ENCODE measurements at places on chromosomes 5 and 9.

DNA sequence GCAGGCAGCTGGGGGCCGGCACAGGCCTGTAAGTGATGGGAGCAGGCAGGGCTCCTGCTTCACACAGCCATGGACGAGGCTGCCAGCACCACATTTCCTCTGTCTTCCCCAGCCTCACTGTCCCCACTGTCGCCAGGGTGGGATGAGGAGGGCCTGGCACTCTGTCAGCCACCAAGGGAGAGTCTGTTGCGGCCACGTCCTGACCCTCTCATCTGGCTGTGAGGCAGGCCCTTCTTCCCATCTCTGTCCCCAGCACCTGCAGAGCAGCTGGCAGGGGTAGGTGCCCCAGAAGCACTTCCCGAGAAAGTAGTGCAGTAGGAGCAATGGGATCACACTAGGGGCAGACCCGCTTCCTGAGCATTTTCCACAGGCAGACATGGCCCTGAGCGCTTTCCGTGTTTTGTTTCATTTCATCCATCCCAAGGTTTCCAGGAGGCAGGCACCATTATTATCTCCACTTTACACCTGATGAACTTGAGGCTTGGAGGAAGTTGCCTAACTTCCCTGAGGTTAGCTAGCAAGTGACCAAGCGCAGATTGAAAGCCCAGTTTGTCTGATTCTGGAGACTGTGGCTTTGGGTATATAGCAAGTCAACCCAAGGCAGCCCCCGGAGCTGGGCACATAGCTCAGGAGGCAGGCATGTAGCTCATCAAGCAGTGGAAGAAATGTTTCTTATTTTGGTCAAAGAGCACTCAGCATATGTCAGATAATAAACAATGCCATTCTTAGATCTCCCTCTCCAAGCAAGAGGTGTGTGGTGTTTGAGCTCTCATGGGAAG lies 202.4 kb downstream of the DAB2IP start:
- no peak for DNase-seq

GRCh38 chr5:151740958-151741373 lies 17.5 kb downstream of the ATOX1 start:
- no peak for DNase-seq

- DNase-seq, result no peak
Observed at GRCh38 chr5:79181419-79182022, 54.4 kb upstream of the JMY start.

- DNase-seq, result no peak
Observed at GRCh38 chr9:126531035-126531571, 82.6 kb upstream of the LMX1B start.

DNA sequence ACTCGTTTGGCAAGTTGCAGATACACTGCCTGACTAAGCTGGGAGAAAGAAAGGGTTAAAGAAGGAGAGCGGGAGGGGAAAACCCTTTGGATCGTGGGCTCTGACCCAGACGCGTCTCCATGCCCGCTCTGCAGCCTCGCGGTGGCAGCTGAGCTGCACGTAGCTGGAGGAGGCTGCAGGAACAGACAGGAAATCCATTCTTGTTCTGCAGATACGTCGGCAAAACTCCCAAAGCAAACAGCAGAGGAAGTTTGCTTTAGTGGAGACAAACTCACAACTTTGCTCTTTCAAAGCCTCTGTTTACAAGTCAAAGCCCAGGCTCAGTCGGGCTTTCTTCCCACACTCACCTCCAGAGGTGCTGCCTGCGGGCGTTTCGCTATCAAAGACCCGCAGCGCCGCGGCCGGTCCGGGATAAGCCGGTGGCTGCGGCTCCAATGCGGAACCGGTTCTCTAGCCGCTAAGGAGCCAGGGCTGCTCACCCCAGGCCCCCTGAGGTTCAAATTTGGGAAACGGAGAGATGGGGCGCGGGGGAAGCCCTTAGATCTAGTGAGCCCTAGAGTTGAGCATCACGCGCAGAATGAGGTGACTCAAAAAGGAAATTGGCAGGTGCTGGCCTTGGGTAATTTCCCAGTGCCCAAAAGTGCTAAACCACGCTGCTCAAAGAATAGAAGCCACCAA lies 60.7 kb downstream of the MAT2B start:
- DNase-seq, result peak; percentile 64

GRCh38 chr5:18375641-18376040 lies 741.4 kb downstream of the TAF11L14 start:
- no peak for DNase-seq

DNA sequence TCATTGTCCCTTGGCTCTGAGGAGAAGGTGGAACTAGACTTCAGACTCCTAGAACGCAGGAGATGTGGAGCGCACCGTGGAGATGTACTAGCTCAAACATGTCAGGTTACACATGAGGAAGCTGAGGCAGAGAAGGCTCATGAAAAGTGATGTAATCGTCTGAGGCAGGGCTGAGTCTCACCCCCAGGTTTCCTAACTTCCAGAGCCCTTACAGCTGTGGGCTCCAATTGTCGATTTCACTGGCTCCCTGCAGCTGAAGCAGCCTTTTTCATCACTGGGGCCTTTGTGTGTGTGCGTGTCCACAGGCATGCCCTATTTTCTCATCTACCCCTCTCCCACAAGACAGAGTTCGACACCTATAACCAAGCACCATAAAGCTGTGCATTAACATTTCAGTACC lies 370.6 kb downstream of the NTRK2 start:
- DNase-seq, result no peak
